ENCODE measurements at places on chromosomes 3 and 15. TPM values are rescaled to one million over a fixed set of nuclear protein-coding genes. Genes with fewer than 3 reads are reported as not detected.
A peak's percentile ranks its signal among the peaks of the same experiment; 100 is the strongest.

- no peaks in the 10 kb centered on the region for H3K27me3 ChIP-seq
- H3K36me3 ChIP-seq, result no peaks in the 10 kb centered on the region
- no peaks in the 10 kb centered on the region for H3K4me1 ChIP-seq
These were observed 61.2 kb downstream of the ADAMTSL3 start for GRCh38 chr15:83714939-83715628.

DNA sequence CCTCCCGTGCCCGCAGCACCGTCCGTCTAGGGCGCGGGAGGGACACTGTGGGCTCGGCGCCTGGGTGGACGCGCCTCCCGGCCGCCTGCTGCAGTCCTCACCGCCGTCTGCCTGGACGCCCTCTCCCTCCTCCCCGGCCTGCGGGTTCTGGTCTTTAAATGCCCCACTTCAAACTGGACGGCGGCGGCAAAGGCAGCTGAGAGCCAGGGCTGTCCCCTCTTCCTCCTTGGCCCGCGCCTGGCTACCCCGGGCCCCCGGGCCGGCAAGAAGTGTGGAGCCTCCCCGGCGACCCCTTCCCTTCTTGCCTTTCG is 426 bp downstream of the CBLB start:
- DNase-seq, result peak; percentile 35
- peak overlapping the region; percentile 83 for H3K4me3 ChIP-seq
- H3K27ac ChIP-seq, result peak overlapping the region; percentile 88
- H3K36me3 ChIP-seq, result peaks cover 10% of the 10 kb centered on the region

- DNase-seq, result no peak
- no peaks in the 10 kb centered on the region for H3K4me1 ChIP-seq
- H3K4me3 ChIP-seq, result no peak overlapping the region
- no peaks in the 10 kb centered on the region for H3K36me3 ChIP-seq
- no peak overlapping the region for H3K27ac ChIP-seq
- H3K27me3 ChIP-seq, result no peaks in the 10 kb centered on the region
These were observed 116.5 kb downstream of the SLC9A9 start for GRCh38 chr3:143731776-143732175.

- H3K27me3 ChIP-seq, result no peaks in the 10 kb centered on the region
- DNase-seq, result no peak
- peaks cover 15% of the 10 kb centered on the region for H3K36me3 ChIP-seq
- no peak overlapping the region for H3K27ac ChIP-seq
These were observed 30.2 kb downstream of the MCCC1 start for GRCh38 chr3:183069086-183069485.

DNA sequence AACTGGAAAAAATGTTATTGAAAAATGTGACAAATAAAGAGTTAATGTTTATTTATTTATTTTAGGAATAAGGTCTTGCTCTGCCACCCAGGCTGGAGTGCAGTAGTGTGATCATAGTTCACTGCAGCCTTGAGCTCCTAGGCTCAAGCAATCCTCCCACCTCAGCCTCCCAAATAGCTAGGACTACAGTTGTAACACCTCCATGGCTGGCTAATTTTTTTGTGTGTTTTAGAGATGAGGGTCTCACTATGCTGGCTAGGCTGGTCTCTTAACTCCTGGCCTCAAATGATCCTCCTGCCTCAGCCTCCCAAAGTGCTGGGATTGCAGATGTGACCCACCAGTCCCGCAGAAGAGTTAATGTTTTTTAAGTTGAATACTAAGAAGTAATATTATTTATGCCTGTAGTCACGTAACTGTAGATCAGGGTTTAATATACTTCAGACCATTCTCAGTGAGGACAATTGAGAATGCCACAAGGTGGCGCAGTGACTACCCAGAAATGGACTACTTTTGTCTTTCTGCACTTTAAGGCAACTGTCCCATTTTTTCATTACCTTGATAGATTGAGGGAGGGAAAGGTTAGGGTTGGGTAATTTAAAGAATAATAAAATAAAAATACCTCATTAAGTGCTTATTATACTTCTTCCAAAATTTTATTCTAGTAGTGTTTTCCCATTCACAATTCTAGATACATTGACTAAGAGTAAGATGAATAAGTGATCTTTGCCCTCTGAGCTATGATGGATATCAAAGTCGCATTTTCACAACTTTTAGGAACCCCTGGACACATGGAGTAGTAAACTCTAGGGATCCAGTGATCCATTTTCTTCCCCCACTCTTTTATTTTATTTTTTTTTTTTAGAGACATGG is 6.0 kb downstream of the MUC13 start:
- peaks cover 22% of the 10 kb centered on the region for H3K4me1 ChIP-seq
- H3K27me3 ChIP-seq, result no peaks in the 10 kb centered on the region
- DNase-seq, result peak; percentile 57
- no peaks in the 10 kb centered on the region for H3K36me3 ChIP-seq
- no peak overlapping the region for H3K4me3 ChIP-seq

DNA sequence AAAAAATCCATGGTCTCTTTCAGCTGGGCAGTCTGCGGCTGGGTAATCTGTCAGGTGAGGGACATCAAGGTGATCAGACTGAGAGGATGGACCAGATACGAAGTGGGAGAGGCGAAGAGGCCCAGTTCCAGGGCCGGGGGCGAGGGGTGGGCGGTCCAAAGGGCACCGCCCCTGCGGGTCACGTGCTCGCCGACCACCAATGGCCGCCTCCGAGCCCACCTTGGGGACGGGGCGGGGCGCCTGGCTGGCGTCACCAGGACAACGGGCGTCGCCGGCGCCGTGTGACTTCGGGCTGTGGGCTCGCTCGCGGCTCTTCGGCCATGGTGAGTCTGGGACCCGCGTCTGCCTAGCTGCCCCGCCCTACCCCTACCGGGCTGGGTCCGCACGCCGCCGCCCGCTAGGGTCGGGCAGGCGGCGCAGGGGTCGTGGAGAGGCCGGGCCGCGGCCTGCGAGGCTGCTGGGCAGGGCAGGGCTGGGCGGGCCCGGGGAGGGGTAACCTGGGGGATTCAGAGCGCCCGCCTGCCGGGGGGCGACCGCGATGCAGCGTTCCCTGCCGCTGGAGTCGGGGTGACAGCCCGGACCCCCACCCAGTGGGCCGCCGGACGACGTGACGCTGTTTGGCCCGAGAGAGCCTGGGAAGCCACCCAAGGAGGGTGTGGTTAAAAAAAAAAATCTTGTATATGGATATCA is at the start of gene FBXL2:
TSS of gene FBXL2 (plus strand) at position 250 of the 690 bp plus-strand sequence. CDS start at position 321, 71 bp downstream.
- H3K36me3 ChIP-seq, result no peaks in the 10 kb centered on the region
- H3K27me3 ChIP-seq, result no peaks in the 10 kb centered on the region
- no peak within 1 kb of the TSS for H3K27ac ChIP-seq
- peak within 1 kb of the TSS; percentile 80 for H3K4me3 ChIP-seq
- peaks cover 23% of the 10 kb centered on the region for H3K4me1 ChIP-seq

GRCh38 chr3:39133822-39134221 is 19.6 kb downstream of the CSRNP1 start:
- H3K36me3 ChIP-seq, result no peaks in the 10 kb centered on the region
- H3K27me3 ChIP-seq, result no peaks in the 10 kb centered on the region
- no peak for DNase-seq

DNA sequence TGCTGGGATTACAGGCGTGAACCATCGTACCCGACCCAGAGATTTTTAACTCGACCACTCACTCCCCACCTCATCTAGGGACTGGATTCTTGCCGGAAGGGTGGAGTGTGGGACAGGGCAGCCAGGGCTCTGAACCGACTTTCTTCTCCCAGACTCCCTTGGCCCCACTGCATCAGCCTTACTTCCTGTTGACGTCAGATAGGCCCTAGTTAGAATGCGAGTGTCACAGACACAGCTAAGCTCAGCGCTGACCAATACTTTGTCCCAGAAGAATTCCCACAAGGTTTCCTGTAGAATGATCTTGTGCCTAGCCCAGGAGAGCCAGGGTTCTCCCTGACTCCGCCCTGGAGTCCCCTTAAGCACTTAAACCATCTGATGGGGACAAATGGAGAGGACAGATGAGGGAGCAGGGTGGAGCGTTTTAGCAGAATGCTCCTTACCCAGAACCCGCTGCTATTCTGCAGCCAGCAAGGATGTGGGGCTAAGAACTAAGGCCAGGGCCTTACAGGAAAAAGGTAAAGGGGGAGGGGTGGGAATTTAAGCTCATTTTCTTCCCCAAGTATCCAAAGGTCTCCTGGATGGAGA is 5.8 kb upstream of the TUSC2 start:
- peaks cover 57% of the 10 kb centered on the region for H3K4me1 ChIP-seq
- H3K36me3 ChIP-seq, result peaks cover 22% of the 10 kb centered on the region
- peak overlapping the region; percentile 8 for H3K27ac ChIP-seq
- H3K4me3 ChIP-seq, result no peak overlapping the region

- no peaks in the 10 kb centered on the region for H3K27me3 ChIP-seq
- no peak overlapping the region for H3K4me3 ChIP-seq
- H3K27ac ChIP-seq, result no peak overlapping the region
These were observed 41.1 kb downstream of the IFT57 start for GRCh38 chr3:108181172-108181571.

GRCh38 chr3:32880225-32880624 is 62.4 kb downstream of the TRIM71 start:
- peaks cover 43% of the 10 kb centered on the region for H3K36me3 ChIP-seq
- H3K4me3 ChIP-seq, result no peak overlapping the region
- no peak for DNase-seq
- no peaks in the 10 kb centered on the region for H3K27me3 ChIP-seq
- H3K27ac ChIP-seq, result no peak overlapping the region
- H3K4me1 ChIP-seq, result peaks cover 70% of the 10 kb centered on the region

DNA sequence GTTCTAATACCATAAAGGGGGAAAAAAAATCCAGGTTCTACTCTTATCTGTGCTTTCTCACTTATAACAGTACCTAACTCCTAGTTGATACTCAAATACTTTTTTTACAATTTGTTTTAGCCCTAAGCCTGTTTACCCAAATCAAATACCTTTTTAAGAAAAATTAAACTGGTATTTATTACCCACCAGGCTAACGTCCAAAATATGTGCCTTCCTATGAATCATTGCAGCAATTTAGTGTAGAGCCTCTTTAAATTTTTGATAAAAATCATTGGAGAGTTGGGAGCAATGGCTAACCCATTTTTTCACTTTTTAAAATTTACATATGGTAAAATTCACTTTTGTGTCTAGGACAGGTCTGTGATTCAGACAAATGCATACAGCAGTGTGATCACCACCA is 27.9 kb downstream of the FILIP1L start:
- DNase-seq, result no peak
- no peak overlapping the region for H3K27ac ChIP-seq
- H3K27me3 ChIP-seq, result no peaks in the 10 kb centered on the region
- H3K4me3 ChIP-seq, result no peak overlapping the region

DNA sequence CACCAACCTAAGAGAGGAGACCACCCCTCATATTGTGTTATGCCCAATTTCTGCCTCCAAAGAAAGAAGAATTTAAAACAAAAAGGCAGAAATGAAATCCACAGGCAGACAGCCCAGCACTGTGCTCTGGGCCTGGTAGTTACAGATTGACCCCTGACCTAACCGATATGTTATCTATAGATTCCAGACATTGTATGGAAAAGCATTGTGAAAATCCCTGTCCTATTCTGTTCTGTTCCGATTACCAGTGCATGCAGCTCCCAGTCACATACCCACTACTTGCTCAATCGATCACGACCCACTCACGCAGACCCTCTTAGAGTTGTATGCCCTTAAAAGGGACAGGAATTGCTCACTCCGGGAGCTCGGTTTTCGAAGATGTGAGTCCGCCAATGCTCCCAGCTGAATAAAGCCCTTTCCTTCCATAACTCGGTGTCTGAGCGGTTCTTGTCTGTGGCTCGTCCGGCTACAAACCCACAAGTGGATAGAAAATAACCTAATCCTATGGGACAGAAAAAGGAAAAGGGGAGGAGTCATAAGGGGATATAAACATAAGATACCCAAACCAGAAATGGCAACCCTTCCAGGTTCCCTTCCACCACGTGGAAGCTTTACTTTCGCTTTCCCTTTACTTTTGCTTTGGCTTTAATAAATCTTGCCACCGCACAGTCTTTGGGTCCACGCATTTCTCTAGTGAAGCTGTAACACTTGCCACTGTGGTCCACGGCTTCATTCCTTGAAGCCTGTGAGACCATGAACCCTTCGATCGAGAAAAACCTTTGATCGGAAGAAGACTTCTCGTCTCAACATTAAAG is 1.7 kb upstream of the CFAP91 start:
- no peaks in the 10 kb centered on the region for H3K27me3 ChIP-seq
- no peaks in the 10 kb centered on the region for H3K36me3 ChIP-seq
- H3K4me3 ChIP-seq, result no peak overlapping the region
- no peak for DNase-seq
- peaks cover 11% of the 10 kb centered on the region for H3K4me1 ChIP-seq

- H3K36me3 ChIP-seq, result no peaks in the 10 kb centered on the region
- no peak overlapping the region for H3K27ac ChIP-seq
- no peak for DNase-seq
- H3K4me1 ChIP-seq, result no peaks in the 10 kb centered on the region
- H3K4me3 ChIP-seq, result no peak overlapping the region
- no peaks in the 10 kb centered on the region for H3K27me3 ChIP-seq
These were observed 43.5 kb downstream of the ATP13A5 start for GRCh38 chr3:193335031-193335430.

GRCh38 chr3:63354160-63354559 is 76.1 kb downstream of the SYNPR start:
- 0 out of 2 replicates have a peak, but pooled peaks cover 1% of the 10 kb centered on the region for H3K27me3 ChIP-seq
- no peak for DNase-seq
- H3K27ac ChIP-seq, result no peak overlapping the region
- no peak overlapping the region for H3K4me3 ChIP-seq

GRCh38 chr3:11016727-11017126 is 24.2 kb downstream of the SLC6A1 start:
- H3K36me3 ChIP-seq, result no peaks in the 10 kb centered on the region
- H3K27me3 ChIP-seq, result peaks cover 25% of the 10 kb centered on the region
- H3K27ac ChIP-seq, result no peak overlapping the region
- H3K4me3 ChIP-seq, result no peak overlapping the region

DNA sequence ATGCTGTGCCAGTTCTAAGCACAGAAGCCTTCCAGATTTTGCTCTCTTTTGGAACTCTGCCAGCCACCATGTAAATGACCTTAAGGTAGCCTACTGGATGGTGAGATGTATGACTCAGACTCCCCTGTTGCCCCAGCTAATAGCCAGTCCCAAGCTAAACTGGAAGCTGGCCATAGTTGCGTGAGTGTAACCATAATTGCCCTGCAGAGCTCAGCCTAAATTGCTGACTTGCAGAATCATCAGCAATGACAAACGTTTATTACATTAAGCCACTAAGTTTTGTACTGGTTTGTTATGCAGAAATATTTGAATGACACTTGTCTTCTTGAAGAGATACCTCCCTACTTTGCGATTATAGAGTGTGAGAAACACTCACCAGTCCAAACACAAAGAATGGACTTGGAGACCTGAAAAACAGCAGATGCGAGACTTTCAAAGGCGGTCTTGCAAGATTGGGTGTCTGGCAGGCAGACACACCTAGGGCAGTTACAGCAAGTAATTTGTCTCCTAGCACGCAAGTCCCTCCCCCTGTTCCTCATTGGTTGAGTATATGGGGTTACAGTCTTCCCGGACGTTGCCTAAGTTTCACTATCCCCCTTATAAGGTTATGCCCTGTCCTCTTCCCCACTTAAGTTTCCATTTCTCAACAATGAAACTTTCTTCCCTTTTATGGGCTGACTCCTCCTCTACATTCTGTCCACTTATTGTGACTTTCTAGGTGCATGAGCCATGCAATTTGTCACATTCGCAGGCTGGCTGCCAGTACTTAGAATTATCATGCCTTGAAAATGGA is 83.6 kb upstream of the XCR1 start:
- H3K27me3 ChIP-seq, result no peaks in the 10 kb centered on the region
- H3K36me3 ChIP-seq, result no peaks in the 10 kb centered on the region
- H3K27ac ChIP-seq, result no peak overlapping the region
- DNase-seq, result no peak
- peaks cover 11% of the 10 kb centered on the region for H3K4me1 ChIP-seq

GOLGA6L10 gene
- 0.87 TPM for total RNA-seq

MLF1 gene
- total RNA-seq, result 1.9 TPM

CCDC54 gene
- total RNA-seq, result not detected

AADACL2 gene
- total RNA-seq, result not detected

EBLN2 gene
- 1.3 TPM for total RNA-seq

SLC28A1 gene
- total RNA-seq, result 0.31 TPM

MOBP gene
- total RNA-seq, result not detected

PRR23A gene
- not detected for total RNA-seq

DZIP3 gene
- total RNA-seq, result 17.1 TPM

CPLX3 gene
- not detected for total RNA-seq

GOLGA8G gene
- total RNA-seq, result not detected

CNTN6 gene
- total RNA-seq, result not detected

Data from HepG2 (cell line).